ENCODE measurements at places on chromosomes 3 and 15.

GRCh38 chr3:4501927-4502326 lies 8.8 kb downstream of the ITPR1 start:
- no peak for DNase-seq

DNA sequence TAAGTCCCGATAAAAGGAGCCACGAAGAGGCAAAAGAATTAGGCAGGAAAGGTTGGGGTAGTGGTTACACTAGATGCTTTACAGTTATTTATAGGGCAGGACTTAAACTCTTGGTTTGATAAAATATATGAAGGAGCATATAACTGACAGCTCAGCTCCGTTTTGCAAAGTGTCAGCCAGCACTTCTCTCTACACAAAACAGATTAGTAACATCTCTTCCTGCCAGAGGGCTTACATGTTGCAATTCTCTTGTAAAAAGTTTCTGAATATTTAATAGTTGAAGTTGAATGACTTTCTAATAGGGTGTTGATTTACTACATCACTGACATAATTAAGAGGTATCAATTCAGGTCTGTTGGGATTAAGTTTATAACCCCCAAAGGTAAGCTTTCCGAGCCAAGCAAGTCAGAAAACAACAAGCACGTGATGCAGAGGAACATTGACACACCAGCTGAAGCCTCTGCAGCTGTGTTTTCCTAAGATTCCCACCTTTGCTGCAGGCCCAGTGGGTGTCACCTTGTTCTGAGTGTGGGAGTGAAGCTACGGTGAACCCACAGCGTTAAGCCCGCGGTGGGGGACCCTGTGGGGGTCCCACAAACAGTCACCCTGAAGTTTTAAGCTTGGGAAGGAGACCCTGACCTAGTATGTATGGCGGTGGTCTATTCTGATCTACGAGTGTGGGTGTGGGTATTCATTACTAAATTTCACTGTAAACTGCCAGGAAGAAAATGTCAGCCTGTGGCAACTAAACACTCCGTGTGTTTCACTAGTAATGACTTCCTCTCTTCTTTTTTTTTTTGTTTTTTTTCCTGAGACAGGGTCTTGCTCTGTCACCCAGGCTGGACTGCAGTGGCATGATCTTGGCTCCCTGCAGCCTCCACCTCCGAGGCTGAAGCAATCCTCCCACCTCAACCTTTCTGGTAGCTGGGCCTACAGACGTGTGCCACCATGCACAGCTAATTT lies 22.0 kb upstream of the ATP13A3 start:
- no peak for DNase-seq

DNA sequence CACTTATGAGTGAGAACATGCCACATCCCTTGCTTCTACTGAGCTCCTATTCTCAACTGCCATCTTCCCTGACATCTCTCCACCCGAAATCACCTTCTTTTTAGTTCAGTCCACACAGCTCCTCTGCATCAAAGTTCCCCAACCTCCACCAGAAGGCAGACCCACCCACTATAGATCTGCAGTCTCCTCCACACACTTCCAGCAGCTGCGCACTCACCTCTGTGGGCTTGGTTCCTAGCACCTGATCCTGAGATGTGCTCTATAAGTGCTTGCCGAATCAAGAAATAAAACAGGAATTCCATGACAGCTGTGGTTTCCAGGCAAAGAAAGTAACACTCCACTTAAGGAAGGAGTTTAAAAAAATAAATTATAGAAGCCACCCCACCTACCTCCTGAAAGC lies 85.4 kb downstream of the TRANK1 start:
- no peak for DNase-seq

- DNase-seq = no peak
Observed at GRCh38 chr3:192063570-192063969, 602.6 kb downstream of the PYDC2 start.

DNA sequence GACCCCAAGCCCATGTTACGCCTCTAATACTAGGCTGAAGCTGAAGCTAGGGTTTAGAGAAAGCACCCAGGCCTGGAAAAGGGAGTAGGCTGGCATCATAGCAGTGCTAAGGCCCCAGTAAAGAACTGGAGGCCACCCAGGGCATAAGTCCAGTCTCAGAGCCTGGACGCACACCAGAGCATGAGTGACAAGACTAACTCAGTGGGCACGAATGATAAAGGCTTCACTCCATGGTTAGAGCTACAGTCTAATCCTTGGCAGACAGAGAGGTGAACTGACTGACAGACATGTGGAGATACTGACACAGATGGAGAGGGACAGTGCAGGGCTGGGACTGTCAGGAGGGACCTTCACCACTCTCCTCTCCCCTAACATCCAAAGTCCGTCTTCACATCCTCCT lies 139.8 kb downstream of the KCNMB2 start:
- DNase-seq = no peak

DNA sequence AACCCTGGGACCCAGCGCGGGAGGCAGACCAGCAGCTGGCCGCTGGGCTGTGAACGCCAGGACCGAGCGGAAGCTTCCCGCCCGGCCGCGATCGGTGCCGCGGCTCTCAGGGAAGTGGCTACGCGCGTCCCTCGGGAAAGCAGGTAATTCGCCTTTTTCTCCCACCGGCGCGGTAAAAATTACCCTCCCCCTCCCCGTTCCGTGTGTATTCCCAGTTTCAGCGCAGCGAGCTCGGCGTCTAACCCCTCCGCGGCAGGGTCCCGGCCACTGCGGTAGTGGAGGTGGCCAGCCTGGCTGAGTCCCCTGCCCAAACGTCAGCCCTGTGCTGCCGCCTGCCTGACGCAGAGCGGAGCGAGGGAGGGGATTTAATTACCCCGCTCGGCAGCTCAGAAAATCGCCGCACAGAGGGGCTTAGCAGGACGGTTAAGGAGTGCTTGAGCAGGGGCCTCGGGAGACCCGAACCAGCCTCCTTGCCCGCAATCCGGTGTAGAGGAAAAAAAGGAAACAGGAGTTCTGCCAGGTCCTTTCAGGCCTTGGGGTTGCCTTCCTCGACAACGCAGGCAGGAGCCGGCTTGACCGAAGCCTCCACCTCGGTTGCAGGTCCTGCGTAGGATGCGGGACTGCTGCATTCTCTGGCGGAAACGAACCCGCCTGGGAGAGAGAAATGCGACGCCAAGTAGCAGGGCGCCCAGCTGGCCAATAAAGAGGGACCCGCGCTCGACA lies 2.9 kb downstream of the GATA2 start:
- DNase-seq = peak; percentile 68

DNA sequence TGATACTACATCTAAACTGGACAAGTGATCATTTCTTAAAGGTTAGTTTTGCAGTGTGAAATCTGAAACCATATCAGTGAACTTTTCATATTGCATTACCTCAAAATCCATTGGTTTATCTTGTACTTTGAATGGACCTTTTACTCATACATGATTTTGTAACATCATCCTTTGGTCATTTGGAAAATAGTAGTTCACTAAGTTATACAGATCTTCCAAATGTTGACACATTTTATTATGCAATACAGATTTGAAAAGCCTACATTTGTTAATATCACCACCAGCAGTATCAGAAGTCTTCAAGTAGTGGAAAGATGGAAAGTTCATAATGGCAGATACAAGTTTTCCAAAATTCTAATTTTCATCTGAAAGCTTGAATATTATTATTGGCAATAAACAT lies 64.0 kb upstream of the CDV3 start:
- no peak for DNase-seq

GRCh38 chr3:195269375-195270078 lies 1.4 kb downstream of the XXYLT1 start:
- DNase-seq = no peak

DNA sequence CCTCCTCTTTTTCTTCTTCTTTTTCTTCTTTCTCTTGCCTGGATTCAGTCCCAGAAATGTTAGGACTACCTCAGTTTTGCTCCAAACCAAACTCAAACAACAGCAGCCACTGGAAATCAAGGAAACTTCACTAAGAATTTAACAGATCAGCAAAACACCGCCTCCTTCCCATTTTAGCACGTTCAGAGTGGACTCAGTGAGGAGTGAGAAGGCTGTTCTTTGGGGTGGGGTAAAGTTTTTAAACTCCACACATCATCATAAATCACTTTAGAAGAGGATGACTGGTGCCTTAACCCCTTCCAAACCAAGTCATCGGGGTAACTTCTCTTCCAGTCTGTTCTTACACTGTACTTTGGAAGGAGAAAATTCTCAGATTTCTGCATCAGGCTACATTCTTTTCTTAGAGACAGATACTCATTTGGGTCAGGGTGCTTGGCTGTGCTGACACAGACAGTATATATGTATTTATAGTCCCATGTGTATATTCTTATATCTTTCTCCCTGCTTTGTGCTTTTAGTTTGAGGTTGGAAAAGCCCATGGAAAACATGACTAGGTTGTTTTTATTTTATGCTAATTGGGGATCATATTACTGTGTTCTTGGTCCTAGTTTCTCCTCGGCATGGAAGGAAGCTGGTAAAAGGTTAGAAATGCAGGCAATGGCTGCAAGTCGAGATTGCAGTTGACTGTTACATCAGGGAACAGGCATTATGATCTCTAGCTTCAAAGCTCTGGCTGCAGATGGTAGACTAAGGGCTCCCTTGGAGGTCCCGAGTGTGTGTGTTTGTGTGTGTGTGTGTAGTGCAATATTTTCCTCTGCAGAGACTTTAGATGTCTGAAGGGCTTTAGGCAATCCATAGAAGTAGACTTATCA lies at the start of gene CCDC80:
Gene CCDC80, minus strand, starts transcription at position 214 of the 872 bp plus-strand sequence. CDS start 1,238 bp downstream, outside the sequence.
- DNase-seq = no peak

DNA sequence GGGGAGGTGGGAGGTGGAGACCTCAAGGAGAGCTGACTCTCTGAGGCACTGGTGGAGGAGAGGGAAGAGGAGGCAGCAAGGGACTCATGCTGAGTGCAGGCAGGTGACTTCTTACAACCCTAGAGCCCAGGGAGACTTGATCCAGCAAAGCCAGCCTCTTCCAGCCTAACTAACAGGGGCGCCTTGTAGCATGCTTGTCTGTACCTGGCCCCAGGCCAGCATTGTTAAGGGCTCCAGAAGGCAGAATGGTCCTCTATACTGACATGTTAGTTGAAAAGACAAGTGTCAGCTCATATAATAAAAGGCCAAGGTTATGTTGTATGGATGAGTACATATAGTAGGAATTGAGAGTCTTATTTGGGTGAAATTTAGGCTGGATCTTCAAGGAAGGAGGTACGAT lies 65.4 kb downstream of the CHDH start:
- DNase-seq = no peak

GRCh38 chr3:160162440-160162839 lies 62.8 kb upstream of the C3orf80 start:
- no peak for DNase-seq

DNA sequence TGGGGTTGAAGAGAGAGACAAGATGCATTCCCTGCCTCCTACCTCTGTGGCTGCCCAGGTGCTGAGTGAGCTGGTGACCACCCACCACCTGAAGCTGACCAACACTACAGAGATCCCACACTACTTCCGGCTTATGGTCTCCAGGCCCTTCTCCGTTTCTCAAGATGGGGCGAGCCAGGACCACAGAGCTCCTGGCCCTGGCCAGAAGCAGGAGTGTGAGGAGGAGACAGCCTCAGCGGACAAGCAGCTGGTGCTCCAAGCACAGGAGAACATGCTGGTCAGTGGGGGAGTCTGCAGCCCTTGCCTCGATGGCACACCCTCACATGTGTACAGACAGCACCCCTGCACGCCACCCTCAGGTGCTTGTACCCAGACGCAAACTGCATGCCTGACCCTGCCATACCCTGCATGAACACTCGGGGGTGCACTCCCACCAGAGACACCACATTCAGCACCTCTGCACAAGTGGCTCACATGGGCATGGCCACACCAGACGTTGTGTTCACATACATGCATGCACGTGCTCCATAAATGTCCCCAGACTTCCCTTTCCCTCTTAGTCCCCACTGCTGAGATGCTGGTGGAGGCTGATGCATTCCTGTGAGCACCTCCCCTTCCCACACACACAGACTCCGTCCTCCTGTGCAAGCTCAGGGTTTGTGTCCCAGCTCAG lies 19.0 kb downstream of the ACAA1 start:
- DNase-seq = peak; percentile 83

DNA sequence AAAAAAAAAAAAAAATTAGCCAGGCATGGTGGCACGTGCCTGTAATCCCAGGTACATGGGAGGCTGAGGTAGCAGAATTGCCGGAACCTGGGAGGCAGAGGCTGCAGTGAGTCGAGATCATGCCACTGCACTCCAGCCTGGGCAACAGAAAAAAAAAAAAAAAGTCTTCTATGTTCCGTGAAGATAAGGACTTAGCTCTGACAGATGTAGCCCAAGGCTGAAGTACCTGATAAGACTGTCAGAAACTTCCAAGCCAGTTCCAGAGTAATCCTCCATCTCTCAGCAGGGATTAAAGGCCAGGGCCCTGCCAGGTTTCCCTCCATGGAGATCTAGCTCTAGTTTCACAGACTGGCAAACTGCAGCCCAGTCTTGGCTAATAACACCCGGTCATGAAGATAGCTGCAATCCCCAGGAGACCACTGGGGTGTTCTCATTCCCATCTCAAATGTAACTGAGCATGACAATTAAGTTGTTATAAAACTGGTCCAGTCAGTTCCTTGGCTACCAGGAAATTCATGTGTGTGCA lies 8.5 kb downstream of the CDCP1 start:
- DNase-seq = no peak

DNA sequence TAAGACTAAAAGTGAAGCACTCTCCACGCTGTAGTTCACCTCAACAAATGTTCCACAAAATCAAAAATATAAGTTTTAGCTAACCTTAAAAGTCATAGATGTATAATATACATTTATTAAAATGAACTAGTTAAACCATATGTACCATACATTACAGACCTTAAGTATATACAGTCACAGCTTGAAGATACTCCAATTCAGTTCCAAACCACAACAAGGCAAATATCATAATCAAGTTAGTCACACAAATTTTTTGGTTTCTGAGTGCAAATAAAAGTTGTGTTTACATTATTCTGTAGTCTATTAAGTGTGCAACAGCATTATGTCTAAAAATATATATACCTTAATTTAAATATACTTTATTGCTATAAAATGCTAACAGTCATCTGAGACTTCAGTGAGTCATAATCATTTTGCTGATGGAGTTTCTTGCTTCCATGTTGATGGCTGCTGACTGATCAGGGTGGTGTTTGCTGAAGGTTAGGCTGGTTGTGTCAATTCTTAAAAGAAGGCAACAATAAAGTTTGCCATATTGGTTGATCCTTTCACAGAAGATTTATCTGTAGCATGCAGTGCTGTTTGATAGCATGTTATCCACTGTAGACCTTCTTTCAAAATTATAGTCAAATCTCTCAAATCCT lies 736.7 kb downstream of the NSUN3 start:
- no peak for DNase-seq

DNA sequence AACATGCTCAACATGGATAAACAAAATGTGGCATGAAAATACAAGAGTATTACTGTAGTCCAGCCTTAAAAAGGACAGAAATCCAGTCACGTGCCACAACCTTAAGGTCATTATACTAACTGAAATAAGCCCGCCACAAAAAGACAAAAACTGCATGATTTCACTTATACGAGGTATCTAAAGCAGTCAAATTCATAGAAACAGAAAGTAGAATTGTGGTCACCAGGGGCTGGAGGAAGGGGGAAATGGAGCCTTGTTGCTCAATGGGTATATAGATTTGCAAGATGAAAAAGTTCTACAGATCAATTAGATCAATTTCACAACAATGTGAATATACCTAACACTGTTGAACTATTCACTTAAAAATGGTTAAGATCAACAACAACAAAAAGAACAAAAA lies 7.4 kb downstream of the GLB1 start:
- DNase-seq = no peak
